ENCODE measurements at places on chromosomes 6 and 20.
A peak's percentile ranks its signal among the peaks of the same experiment; 100 is the strongest.

GRCh38 chr20:56893226-56893917 lies 264.3 kb downstream of the TFAP2C start:
- no peak for DNase-seq

GRCh38 chr20:38115896-38116295 lies 49.2 kb downstream of the TGM2 start:
- no peak for DNase-seq

- DNase-seq = no peak
Observed at GRCh38 chr6:3228771-3229565, 1.5 kb upstream of the TUBB2B start.

- no peak for DNase-seq
Observed at GRCh38 chr6:43671801-43672690, 15.5 kb downstream of the MRPS18A start.

- DNase-seq = no peak
Observed at GRCh38 chr6:148648754-148649453, 97.9 kb upstream of the UST start.

DNA sequence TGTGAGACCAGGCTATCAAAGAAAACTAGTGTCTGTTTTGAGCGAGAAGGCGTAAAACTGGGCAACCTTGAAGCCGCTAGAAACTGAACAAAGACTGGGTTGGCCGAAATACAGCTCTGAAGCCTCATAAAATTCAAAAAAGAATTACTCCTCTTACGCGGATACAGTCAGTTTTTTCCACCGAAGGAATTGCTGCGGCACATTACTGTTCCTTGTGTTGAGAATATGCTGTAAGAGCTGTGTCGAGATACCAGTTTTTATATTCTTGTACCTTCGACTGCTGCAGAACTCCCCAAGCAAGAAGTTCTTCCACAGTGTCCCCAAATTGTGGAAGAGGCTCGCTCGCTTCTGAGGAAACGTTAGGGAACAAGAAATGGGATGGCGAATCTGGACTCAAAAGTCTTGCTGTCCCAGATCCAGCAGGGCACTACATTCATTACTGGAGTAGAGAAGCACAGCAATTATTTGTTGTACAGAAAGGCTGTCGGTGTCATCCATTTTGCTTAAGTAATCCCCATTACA lies 523 bp upstream of the COX7A2 start:
- peak; percentile 18 for DNase-seq

GRCh38 chr6:119028091-119028490 lies 50.4 kb downstream of the FAM184A start:
- no peak for DNase-seq

- DNase-seq = peak; percentile 58
Observed at GRCh38 chr6:149046822-149047246, 270.7 kb upstream of the TAB2 start.

DNA sequence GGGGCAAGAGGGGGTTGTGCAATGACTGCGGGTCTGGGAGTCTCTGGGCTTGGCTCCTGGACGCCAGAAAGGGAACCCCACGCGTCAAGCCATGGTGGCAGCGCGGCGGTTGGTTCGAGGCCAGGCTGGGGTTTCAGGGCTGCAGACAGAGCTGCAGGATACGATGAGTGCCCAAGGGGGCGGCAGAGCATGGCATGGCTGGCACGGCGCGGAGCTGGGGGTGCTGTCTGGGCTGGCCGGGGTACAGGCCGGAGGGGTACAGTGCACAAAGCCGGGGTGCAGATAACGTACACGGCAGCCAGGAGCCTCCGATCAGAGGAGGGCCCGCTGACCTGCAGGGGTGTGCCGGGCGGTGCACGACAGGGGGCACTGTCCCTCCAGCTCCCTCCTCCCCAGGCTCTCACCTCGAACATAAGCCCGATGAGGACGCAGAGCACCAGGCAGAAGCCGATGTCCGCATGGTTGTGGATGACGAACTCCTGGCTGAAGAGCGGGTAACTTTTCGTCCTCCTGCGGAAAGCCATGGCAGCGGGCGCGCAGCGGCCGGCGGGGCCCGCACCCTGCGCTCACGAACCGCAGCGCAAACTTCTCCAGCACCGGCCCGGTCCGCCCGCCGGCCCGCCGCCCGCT lies 353 bp downstream of the TRAM2 start:
- DNase-seq = peak; percentile 81

DNA sequence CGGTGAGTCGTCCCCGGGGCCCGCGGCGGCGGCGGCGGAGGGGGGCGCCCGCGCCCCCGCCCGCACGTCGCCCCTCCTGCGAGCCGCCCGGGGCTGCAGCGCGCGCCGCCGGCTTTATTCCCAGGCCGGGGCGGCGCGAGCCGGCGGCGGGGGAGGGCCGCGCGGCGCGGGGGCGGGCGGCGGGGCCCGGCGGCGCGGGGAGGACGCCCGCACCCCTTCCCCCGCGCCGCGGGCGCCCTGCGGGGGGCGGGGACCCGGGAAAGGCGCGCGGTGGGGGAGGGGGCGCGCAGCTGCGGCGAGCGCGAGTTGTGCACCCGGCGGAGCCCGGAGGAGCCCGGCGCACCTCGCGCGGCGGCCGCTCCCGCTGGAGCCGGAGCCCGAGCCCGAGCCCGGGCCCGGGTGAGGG lies 646 bp downstream of the HMGA1 start:
- DNase-seq = no peak

GRCh38 chr6:64280569-64280968 lies 645.0 kb downstream of the PHF3 start:
- DNase-seq = peak; percentile 10

- no peak for DNase-seq
Observed at GRCh38 chr6:44006872-44007303, 120.4 kb downstream of the MRPL14 start.

DNA sequence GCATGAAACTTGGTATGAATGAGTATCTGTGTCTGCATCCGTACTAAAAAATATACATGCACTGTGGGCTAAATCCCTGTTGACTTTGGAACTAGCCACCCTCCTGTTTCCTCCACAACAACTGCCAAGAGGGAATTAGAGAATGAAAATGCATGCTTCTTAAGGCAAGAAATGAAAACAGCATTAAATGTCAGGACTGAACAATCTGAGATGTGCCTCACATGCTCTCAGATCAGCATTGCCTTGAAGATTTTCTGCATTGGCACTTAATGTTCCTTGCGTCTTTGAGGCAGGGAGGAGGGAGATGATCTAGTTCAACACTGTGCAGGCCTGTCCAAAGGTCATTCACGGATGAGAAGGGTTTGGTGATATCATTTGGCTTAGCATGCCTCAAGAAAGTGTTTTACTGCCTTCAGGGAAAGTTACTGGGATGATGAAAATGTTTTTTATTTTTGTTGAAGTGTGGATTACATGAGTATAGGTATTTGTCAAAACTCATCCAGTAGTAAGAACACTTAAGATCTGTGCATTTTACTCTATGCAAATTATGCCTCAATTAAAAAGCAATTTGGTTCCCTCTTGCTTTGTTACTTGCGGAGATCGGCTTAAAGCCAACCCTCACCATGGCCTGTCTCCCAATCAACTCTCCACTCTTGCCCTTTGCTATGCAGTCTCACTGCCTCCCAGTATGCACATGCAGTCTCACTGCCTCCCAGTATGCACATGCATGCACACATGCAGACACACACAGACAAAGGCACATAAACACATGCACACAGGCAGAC lies 47.5 kb upstream of the RIN2 start:
- DNase-seq = no peak

- DNase-seq = peak; percentile 21
Observed at GRCh38 chr20:36407199-36407733, 101.1 kb downstream of the DLGAP4 start.

GRCh38 chr6:34518669-34519365 lies 37.3 kb downstream of the SPDEF start:
- no peak for DNase-seq

GRCh38 chr6:20178327-20178726 lies 33.9 kb downstream of the MBOAT1 start:
- no peak for DNase-seq

DNA sequence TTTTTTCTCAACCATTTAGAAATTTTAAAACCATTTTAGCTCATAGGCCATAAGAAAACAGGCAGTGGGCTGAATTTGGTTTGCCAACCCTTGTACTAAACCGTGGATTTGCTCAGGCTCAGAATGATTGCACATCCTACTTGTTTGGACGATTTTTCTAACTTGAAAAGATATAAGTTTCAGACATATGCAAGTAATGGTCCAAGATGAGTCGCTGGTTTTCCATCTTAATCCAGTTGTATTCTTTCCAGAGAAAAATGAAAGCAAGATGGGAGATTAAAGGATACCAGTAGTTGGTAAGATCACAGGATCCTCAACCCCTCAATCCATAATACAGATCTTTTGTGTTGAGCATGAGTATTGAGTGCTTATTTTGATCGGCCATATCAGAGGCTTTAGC lies 250.9 kb downstream of the TINAG start:
- DNase-seq = no peak

GRCh38 chr6:113873043-113873667 lies 16.0 kb downstream of the MARCKS start:
- DNase-seq = no peak

DNA sequence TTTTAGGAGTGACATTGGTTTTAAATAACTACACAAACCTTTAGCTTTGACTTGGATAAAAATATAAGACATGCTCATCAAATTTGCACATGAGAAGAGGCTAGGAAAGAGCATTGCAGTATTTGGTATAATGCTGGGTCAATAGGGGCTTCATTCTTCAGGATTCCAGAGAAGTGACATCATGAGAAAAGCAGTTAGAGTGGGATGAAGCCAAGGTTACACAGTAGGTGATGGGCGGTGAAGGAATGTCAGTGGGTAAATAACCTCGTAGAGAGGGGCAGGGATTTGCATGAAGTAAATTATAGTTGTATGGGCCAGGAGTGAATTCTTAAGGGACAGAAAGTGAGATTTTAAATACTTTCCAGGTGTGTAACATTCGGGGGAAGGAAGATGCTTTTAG lies 216.2 kb downstream of the RFPL4B start:
- peak; percentile 69 for DNase-seq

DNA sequence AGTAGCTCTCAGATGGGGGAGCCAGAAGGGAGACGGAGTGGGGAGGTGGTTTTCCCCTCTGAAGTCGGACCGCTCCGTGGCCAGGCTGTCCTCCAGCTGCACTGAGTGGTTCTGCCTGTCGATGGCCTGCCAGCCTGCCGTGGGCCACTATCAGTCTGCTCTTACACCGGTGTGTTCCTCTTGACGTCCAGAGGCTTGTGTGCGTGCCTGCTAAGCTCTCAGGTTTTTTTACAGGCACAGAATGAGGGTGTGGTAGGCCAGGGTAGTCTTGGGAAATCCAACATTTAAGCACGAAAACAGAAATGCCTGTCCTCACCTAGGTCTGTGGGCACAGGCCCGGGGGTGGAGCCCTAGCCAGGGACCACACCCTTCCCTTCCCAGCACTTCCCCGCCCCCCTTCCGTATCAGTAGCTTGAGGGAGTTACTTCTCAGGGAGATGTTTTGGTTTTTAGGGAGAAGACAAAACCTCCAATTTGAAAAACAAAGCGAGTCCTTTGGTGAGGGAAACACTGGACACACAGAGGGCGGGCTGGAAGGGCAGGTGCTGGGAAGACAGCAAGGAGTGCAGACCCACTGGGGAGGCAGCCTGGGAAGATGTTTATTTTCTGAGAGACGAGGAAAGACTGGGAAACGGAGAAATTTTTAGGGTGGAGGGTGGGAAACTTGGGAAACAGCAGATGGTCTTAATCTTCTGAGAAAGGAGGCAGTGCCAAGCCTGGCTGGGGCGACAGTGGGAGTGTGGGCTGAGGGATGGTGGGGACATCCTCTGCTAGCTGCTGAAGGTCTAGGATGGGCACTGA lies 106.5 kb downstream of the LY86 start:
- peak; percentile 50 for DNase-seq

DNA sequence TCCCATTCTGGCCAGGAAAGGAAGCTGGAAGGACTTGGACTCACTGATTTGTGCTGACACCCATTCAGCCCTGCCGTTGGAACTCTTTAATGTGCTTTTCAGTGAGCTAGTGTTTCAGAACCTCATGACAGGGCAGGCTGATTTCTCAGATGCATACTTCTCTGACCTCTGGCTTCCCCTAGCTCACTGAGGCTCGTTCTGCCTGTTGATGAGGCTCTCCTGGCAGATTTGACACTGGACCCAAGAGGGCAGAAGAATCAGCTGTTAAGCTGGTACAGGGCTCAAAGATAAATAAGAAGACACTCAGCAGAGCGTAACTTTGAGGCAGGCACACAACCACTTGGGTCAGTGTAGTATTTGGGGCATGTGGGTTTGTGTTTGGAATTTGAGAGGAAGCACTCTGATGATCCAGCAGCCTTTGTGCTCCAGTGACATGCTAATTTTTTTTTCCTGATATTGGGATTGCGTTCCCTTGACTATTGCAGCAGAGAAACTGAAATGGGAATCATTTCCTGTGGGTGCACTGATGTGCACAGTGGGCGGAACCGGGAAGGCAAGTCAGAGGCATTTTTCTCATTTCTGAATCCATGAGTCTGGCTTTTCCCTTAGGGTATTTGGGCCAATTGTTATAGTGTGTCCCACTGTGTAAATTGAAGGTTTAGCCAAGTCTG lies 80.2 kb downstream of the CARMIL1 start:
- peak; percentile 93 for DNase-seq

DNA sequence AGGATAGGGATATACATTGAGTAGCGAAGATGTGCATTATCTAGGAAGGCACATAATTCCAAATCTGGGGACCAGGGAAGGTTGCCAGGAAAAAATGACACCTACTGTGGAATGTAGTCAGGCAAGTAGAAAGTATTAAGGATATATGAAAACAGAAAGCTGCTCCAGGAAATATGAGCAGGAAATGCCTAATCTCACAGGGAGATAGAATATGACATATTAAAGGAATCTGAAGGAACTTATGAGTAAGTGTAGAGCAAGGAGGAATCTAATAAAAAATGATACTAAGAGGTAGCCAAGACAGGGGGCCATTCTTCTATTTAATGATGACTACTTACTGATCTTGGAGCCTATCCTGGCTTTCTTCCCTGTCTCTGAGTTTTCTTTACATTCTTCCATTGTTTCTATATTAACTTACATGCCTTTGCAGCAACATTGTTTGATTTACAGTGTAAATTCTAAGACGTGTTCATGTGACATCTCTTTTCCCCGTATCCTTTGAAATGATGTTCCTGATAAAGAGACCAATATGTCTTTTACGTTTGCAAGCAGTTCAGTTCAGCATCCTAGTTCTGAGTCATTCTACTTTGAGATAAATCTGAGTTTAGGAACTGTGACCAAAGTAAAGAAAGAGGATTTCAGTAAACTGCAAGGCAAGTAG lies 58.6 kb downstream of the TINAG start:
- no peak for DNase-seq

DNA sequence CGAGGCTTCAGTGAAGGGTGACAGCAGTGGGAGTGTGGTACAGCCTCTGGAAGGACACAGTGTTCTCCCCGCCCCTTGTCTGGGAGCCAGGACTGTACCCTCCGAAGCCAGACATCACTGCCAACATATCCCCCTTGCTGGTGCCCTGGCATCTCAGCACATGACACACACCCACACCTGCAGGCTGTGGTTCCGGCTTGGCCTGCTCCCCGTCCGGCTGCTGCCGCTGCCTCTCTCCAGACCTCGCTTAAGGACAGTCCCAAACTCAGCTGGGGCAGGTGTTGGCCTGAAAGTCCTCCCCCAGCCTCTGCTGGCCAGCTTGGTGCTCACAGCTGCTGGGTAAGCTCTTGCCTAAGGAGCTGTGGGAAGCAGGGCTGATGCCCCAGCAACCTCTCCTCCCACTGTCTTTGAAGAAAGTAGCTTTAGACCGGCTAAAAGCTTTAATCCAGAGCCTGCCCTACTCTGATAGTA lies 7.0 kb downstream of the EMILIN3 start:
- DNase-seq = no peak

Data from AG10803 (cell line).